ENCODE measurements at places on chromosomes 16 and 17.

DNA sequence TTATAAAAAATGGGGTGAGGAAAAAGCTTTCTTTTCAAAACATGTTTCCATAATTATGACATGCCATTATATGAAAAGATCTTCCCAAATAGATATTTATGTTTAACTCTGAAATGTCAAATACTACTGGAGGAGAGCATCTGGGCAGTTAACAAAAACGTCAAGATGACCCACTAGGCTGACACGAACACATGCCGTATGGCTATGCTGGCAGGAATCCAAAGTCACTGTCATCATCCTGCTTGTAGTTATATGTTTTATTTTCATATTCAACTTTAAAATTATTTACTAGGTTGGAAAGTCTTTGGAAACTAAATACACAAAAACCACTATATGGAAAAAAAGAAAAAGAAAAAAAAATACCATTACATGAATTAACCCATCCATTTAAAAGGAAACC is 27.3 kb downstream of the ANKFY1 start:
- peaks cover 22% of the 10 kb centered on the region for H3K4me1 ChIP-seq
- peaks cover 16% of the 10 kb centered on the region for H3K36me3 ChIP-seq
- no peak for DNase-seq
- no peak overlapping the region for H3K4me3 ChIP-seq

- H3K36me3 ChIP-seq = no peaks in the 10 kb centered on the region
- H3K4me1 ChIP-seq = peaks cover 26% of the 10 kb centered on the region
- H3K27ac ChIP-seq = peak overlapping the region; percentile 99
- H3K27me3 ChIP-seq = no peaks in the 10 kb centered on the region
These were observed 65.6 kb downstream of the XYLT1 start for GRCh38 chr16:17404941-17405689.

- DNase-seq = peak; percentile 90
- peaks cover 3% of the 10 kb centered on the region for H3K27me3 ChIP-seq
- peak overlapping the region; percentile 90 for H3K4me3 ChIP-seq
- H3K27ac ChIP-seq = peak overlapping the region; percentile 48
- no peaks in the 10 kb centered on the region for H3K36me3 ChIP-seq
These were observed 7.1 kb upstream of the IL32 start for GRCh38 chr16:3058139-3059030.

GRCh38 chr17:50831471-50831928 is 3.9 kb upstream of the WFIKKN2 start:
- DNase-seq = no peak
- no peaks in the 10 kb centered on the region for H3K36me3 ChIP-seq
- H3K27me3 ChIP-seq = no peaks in the 10 kb centered on the region

- H3K4me3 ChIP-seq = no peak overlapping the region
- peak overlapping the region; percentile 59 for H3K27ac ChIP-seq
- peaks cover 4% of the 10 kb centered on the region for H3K27me3 ChIP-seq
These were observed 4.7 kb upstream of the NDEL1 start for GRCh38 chr17:8430966-8431365.

DNA sequence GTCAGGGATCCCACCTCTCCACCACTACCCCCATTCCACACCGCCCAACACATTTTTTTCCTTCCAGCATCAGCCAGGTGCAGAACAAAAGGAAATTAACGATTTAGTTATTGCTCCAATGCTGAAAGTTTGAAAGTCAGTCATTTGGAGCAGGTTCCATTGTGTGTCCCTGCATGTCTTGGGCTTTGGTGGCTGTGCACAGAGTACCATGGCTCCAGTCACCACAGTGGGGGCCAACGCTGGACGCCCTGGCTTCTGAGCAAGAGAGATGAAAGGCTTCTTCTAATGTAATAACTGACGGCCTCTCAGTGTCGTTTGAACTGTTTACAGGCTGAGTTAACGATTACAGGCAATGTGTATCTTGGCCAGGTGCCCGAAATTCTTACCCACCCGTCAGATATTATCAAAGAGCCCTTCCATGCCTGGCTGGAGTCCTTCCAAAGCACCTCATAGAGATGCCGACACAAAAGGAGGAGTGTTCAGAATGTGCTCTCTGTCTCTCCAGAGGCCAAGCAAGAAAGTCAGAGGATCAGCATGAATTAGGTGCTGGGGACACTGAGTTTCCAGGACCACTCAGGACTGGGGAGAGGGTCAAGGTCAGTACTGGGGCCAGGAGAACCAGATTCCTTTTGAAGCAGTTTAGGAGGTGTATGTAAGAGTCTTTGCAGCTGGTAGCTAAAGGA is 25.9 kb downstream of the RNF43 start:
- no peak overlapping the region for H3K4me3 ChIP-seq
- H3K36me3 ChIP-seq = no peaks in the 10 kb centered on the region
- no peak overlapping the region for H3K27ac ChIP-seq
- peaks cover 22% of the 10 kb centered on the region for H3K27me3 ChIP-seq

DNA sequence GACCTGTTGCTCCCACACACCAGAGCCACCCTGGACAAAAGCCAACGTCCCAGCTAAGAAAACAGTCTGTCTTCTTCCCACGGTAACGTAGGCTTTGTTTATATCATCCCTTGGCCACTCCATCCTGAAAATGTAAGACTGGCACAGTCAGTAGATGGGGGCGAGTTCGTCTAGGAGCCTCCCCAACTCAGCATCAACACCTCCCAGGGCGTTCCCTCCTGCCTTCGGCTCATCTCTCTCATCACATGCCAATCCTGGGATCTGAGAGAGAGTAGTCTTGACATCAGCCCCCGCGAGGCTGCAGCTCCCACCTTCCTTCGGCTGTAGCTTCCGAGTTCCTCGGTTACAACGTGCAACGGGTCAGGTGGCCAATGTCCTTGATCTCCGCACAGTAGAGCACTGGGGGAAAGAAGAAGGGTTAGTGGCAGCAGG is 894 bp downstream of the RNF227 start:
- peak; percentile 84 for DNase-seq
- peaks cover 24% of the 10 kb centered on the region for H3K4me1 ChIP-seq
- H3K4me3 ChIP-seq = peak overlapping the region; percentile 79
- H3K27ac ChIP-seq = peak overlapping the region; percentile 70

- H3K4me1 ChIP-seq = no peaks in the 10 kb centered on the region
- no peak overlapping the region for H3K4me3 ChIP-seq
- no peak overlapping the region for H3K27ac ChIP-seq
- H3K27me3 ChIP-seq = no peaks in the 10 kb centered on the region
These were observed 15.8 kb upstream of the TOX3 start for GRCh38 chr16:52562770-52563169.

All from osteoblast (primary cell).